ENCODE measurements at places on chromosomes 4 and X.
A peak's percentile ranks its signal among the peaks of the same experiment; 100 is the strongest.

DNA sequence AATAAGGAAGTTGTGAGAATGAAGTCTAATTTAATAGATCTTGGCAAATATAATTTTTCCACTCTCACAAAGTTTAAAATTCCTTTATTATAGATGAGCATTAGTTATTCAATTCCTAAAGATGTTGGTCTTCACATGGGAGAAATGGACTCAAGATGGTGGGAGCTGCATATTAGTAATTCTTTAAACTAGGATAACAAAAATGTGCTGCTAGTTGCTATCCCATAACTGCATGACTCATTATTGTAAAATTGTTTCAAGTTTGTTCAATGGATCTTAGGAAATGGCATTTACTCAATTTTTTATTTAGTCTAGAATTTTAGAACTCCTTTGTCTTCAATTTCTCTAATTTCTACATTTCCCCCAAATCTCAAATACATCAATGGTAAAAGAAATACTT lies 155.8 kb downstream of the ATP10D start:
- no peak for DNase-seq

DNA sequence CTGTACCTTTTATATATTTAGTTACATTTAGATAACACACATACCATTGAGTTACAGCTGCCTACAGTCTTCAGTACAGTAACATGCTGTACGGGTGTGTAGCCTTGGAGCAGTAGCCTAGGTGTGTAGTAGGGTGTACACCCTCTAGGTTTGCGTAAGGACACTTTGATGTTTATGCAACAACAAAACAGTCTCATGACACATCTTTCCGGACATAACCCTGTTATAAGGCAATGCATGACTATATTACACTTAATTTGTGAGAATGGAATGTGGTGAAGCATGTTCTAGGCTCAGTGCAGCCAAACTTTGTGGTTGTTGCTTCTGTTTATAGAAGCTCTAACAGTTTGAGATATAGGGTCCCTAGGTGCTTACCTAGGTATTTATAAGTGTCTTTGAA lies 65.4 kb downstream of the SPRY1 start:
- no peak for DNase-seq

- DNase-seq, result no peak
Observed at GRCh38 chr4:81789741-81790399, 318.2 kb upstream of the RASGEF1B start.

GRCh38 chr4:145319751-145320150 lies 139.4 kb upstream of the OTUD4 start:
- DNase-seq, result no peak

GRCh38 chr4:76213415-76214176 lies at the start of gene SCARB2:
TSS of gene SCARB2 (minus strand) at chr4:76213824. CDS start at chr4:76213543, 281 bp downstream.
- peak; percentile 66 for DNase-seq

DNA sequence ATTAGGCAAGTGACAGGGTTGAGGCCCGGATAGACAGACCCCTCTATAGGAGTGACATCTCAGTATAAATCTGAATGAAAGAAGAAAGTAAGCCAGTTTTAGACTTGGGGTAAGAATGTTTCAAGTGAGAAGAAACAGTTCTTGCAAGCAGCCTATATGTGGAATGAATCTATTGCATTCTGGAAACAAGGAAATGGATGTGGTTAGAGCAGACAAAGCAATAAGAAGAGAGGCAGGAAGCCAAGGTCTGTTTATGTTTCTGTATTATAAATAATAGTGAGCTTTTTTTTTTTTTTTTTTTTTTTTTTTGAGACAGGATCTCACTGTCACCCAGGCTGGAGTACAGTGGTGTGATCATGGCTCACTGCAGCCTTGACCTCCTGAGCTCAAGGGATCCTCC lies 255.8 kb downstream of the UNC5C start:
- peak; percentile 23 for DNase-seq

DNA sequence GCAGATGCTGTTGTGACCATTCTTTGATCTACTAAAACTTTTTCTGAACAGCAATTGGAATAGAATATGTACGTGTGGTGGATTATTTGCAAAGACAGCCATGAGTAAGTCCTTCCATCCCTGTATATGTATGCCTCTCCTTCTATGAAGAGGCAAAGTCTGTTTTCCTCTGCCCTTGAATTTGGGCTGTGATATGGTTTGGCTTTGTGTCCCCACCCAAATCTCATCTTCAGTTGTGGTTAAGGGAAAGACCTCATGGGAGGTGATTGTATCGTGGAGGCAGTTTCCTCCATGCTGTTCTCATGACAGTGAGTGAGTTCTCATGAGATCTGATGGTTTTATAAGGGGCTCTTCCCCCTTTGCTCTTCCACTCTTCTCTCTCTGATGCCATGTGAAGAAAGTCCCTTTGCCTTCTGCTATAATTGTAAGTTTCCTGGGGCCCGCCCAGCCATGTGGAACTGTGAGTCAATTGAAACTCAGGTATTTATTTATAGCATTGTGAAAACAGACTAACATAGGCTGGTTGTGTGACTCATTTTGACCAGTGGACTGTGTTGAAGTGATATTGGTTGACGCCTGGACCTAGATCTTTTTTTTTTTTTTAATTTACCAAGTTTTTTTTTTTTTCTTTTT lies 108.3 kb upstream of the CAMK2D start:
- no peak for DNase-seq

- DNase-seq, result no peak
Observed at GRCh38 chr4:106149911-106150310, 166.1 kb downstream of the TBCK start.

- DNase-seq, result no peak
Observed at GRCh38 chr4:105548483-105548882, 3.9 kb upstream of the ARHGEF38 start.

GRCh38 chr4:8308144-8308543 lies 38.6 kb downstream of the HTRA3 start:
- no peak for DNase-seq

DNA sequence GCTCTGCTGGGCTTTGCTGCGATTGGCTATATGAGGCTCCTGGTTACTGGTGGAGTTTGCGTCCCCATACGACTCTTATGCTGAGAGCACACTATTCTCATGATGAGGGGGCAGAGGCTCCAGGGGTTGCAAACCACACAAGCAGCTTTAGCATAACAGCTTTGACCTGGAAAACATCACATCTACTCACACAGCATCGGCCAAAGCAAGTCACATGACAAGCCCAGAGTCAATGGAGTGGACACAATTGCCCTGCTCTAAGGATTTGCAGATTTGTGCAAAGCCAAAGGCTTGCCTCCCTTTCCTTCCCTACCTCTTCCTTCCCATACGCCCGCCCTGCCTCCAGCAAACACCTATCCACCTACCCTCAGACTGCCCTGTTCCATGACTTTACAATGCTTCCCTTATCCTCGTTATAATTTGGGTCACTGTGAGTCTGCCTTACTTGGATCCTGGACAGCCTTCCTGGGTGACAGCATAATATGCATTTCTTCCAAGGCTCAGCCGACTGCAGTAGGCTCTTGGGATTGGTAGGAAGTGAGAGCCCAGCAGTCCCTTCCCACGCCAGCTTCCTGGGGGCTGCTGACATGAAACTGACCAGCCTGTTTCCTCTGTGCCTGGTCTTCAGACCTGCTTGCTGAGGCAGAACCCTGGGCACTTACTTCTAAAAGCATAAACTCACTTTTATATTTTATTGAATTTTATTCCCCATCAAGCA lies 208.2 kb upstream of the PSAPL1 start:
- no peak for DNase-seq

- peak; percentile 1 for DNase-seq
Observed at GRCh38 chr4:71186566-71187403, 152.0 kb upstream of the SLC4A4 start.

- DNase-seq, result no peak
Observed at GRCh38 chr4:55004831-55005230, 120.6 kb downstream of the KDR start.

DNA sequence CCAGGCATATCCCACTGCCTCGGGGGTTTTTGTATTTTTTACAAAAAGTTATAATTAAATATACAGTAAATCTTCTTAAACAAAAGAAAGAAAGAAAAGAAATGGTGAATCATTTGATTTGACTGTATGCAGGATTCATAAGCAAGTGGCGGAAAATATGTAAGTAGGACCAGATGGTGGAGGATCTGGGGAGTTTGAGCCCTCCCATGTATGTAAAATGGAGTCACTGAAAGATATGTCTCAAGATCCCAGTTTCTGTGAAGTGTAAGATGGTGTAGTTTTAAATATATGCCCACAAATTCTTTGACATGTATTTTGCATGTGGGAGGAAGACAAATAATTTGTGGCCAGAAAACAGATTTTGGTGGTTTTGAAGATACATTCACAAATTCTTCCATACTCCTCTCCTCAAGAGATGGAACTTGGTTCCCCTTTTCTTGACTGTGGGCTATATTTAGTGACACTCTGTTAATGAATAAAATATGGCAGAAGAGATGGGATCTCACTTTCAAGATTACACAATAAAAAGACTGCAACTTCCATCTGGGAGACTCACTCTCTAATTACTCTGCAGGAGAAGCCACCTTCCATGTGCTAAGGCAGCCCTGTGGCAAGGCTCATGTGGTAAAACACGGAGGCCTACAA lies 133.6 kb upstream of the S100G start:
- no peak for DNase-seq

DNA sequence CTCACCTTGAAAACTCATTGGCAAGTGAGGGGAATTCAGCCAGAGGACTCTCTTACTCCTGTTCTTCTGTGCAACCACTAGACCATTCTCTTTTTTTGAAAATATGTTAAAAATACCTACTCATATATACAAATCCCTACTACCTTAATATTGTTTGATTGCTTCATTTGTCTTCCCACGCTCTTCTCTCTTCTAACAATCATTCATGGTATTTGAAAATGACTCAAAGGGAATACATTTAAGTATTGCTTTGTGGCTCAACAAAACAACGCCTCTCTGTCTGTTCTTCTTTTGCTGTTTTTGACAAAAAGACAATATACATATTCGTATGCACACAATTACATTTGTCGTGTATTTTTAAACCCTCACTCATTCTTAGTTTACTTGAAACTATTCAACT lies 589.4 kb downstream of the ANKRD50 start:
- no peak for DNase-seq

- no peak for DNase-seq
Observed at GRCh38 chr4:139776235-139776634, 110.6 kb downstream of the MGST2 start.

- no peak for DNase-seq
Observed at GRCh38 chr4:3387943-3388361, 53.8 kb upstream of the HGFAC start.

DNA sequence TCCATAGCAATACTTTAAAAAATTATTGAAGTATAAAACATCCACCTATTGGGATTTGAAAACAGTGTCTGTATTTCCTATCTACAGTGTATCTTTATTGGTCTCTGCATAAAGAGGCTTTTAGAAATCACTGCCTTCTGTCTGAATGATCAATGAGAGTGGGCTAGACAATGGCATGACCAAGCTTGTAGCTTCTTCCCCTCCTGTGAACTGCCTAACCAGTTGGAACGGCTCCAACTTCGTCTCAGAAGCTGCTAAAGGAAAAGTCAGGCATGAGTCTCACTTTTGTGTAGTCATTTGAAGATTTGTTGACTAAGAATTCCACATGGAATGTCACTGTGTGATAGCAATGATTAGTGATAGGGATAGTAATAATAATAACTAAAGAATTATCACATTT lies 64.2 kb downstream of the INTS12 start:
- DNase-seq, result no peak

- DNase-seq, result no peak
Observed at GRCh38 chrX:110420771-110421499, 62.3 kb downstream of the RTL9 start.

DNA sequence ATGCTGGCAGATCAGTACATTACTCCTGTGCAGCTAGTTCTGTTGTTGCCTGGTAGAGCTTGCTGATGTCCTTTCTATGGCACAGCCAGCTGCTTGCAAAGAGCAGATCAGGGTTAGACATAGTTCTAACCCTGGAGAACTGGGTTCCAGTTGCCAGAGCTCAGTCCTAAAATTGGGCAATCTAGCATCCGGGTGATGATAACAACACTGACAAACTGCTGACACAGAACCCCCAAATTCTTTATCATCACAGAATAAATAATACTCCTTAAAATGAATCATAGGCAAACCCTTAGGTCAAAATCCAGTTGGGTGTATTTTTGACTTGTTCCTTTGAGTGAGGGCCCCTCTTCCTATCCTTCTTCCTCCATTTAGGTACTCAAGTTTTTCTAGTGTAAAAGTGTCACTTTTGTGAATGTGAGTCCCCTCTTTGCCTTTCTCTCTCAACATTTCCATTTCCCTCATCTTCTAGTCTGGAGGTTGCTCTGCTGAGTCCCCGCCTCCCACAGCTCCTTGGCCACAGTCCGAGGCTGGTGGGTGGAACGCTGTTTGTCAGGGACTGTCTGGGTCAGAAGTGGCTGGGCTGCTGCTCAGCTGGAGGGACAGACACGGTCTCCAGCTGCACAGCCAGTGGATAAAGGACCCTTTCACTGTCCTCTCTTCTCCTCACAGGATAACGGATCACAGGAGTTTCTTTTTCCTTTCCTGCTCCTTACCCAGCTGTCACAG lies 93.6 kb upstream of the RASGEF1B start:
- DNase-seq, result no peak

GRCh38 chr4:132958457-132959263 lies 190.4 kb upstream of the PCDH10 start:
- no peak for DNase-seq

DNA sequence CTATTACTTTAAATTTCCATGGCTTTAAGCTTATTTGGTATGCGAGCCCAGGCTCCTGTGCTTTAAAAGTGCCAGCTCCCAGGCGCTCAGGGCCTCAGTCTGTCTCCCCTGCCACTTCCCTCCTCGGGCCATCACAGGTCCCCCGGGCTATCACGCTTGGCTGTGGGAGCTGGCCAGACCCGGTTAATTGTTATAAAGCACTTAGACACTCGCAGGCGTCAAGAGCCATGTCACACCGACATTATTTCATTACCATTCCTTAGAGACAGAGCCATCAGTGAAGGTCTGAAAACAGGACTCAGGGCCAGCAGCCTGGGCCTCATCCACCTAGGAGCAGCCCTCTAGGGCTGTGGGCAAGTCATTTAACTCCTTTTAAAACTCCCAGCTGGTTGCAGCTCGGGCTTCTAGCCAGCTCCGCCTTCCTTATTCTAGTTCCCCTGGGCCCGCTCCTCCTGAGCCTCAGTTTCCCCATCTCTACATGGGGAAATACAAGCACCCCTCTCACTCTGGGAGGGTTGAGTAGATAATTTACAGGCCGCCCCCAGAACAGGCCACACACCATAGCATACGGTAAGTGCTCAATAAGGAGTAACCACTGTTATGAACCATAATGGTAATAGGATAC lies 99.0 kb downstream of the HMX1 start:
- no peak for DNase-seq

DNA sequence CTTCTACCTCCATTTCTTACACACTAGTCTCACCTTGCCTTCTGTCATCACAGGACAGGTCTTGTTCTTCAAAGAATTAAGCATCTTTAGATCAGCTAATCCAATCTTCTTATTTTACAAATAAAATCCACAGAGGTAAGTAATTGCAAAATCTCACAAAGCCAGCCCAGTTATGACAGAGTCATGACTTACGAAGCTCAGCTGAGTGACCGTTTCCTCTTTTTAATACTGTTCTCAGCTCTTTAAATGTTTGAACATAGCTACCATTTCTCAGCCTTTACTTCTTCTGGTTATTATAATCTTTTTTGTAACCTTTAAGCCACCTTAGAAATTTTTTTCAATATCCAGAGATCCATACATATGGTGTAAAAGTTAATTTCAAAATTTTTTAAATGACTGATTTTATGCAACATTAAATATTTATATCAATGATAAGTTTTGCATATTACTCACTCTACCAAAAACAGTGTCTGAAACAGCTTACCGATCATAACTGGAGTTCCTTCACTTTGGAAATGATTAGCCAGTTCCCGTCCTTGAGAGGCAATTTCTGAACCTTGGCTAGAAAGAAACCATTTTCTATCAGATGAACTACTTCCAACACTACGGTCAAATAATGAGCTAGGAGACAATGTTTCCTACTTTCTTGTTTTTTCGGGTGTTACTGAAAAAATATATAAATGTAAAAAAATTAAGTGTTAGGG lies 8.8 kb downstream of the ANKRD37 start:
- no peak for DNase-seq
